ENCODE measurements at places on chromosomes 5 and 9.

- peak; percentile 60 for DNase-seq
Observed at GRCh38 chr5:158758675-158759074, 341.0 kb downstream of the EBF1 start.

DNA sequence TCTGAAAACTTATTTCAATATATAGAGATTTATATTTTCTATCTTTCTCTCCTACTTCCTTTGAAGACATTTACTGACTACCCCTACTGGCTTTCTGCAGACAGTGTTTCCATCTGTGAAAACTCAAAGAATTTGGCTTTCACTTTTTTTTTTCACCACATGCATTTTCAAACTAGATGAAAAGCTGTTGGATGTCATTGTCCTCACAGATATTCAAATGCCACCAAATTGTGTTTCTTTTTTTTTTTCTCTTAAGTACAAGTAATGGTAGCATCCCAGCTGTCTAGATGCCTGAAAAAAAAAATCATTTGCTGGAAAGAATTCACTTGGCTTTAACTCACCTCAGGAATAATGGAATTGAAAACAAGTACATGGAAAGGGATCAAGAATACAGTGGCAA is 2258.6 kb upstream of the ACO1 start:
- no peak for DNase-seq

DNA sequence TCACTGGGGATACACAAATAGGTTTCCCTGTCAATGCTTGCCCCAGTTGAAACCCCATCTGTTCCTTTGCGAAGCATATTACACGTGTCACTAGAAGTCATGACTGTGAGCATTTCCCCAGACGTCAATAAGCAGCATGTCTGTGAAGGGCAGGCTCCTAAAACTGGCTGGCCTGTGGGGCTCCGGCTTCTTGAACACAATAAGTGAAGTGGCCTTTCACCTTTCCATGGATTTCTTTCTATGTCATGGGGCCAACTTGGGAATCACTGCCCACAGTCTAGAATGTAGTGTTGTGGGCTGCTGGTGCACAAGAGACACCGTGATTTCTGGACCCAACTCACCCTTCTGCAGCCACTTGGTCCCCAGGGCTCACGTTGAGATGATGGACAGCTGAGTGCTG is 60.4 kb upstream of the CTSL start:
- no peak for DNase-seq

GRCh38 chr5:158860706-158861105 is 239.0 kb downstream of the EBF1 start:
- DNase-seq: no peak

GRCh38 chr5:57915536-57915935 is 432.9 kb upstream of the ACTBL2 start:
- no peak for DNase-seq

All from AG04449 (cell line).